ENCODE measurements at places on chromosomes 3 and 15. TPM values are rescaled to one million over a fixed set of nuclear protein-coding genes. Genes with fewer than 3 reads are reported as not detected.

THAP10 gene
- total RNA-seq = not detected

EPHA3 gene
- total RNA-seq = not detected

HAUS2 gene
- total RNA-seq = 87.9 TPM

ANKRD34C gene
- total RNA-seq = not detected

SI gene
- not detected for total RNA-seq

TRIM42 gene
- total RNA-seq = not detected

PHLDB2 gene
- 1.9 TPM for total RNA-seq

GOLGA8K gene
- total RNA-seq = 0.88 TPM

C3orf22 gene
- not detected for total RNA-seq

TNNC1 gene
- total RNA-seq = 6.6 TPM

ILDR1 gene
- total RNA-seq = not detected

MFGE8 gene
- total RNA-seq = 27.6 TPM

CLDN1 gene
- total RNA-seq = 1.4 TPM

TRAIP gene
- total RNA-seq = 30.0 TPM

SLC51A gene
- total RNA-seq = not detected

EOGT gene
- total RNA-seq = 13.7 TPM

SMCO1 gene
- not detected for total RNA-seq

C3orf49 gene
- not detected for total RNA-seq

MYL3 gene
- total RNA-seq = not detected

TRH gene
- total RNA-seq = not detected

NR2E3 gene
- not detected for total RNA-seq

OXTR gene
- total RNA-seq = 3.6 TPM

GOLGA6D gene
- total RNA-seq = not detected

CYP1A1 gene
- 2.1 TPM for total RNA-seq

AHSG gene
- not detected for total RNA-seq
